ENCODE measurements at places on chromosomes 3 and 15. TPM values are rescaled to one million over a fixed set of nuclear protein-coding genes. Genes with fewer than 3 reads are reported as not detected.

DNA sequence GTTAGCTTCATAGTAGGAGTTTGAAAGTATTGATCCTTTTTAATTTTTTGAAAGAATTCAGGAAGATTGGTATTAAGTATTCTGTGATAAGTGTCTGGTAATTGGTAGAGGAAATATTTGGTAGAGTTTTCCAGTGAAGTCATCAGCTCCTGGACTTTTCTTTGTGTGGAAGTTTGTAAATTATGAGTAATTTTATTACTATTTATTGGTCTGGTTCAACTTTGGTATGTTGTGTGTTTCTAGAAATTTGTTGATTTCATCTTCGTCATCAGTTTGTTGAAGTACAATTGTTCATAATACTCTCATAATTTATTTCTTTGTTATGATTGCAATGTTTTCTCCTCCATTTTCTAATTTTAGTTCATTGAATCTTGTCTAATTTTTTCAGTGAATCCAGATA, 832.0 kb downstream of the OTOL1 start:
- H3K4me3 ChIP-seq, result no peak overlapping the region
- no peaks in the 10 kb centered on the region for H3K36me3 ChIP-seq
- no peak overlapping the region for H3K27ac ChIP-seq
- no peaks in the 10 kb centered on the region for H3K27me3 ChIP-seq

- H3K4me3 ChIP-seq, result no peak overlapping the region
- peaks cover 5% of the 10 kb centered on the region for H3K27me3 ChIP-seq
- H3K27ac ChIP-seq, result no peak overlapping the region
- H3K36me3 ChIP-seq, result no peaks in the 10 kb centered on the region
- peaks cover 27% of the 10 kb centered on the region for H3K4me1 ChIP-seq
- no peak for DNase-seq
Measured at GRCh38 chr3:108387063-108387462, 90.7 kb downstream of the HHLA2 start.

GRCh38 chr15:77633134-77633912, 611 bp upstream of the LINGO1 start:
- no peak overlapping the region for H3K27ac ChIP-seq
- H3K4me3 ChIP-seq, result peak overlapping the region; percentile 33
- no peaks in the 10 kb centered on the region for H3K36me3 ChIP-seq
- DNase-seq, result peak; percentile 76

DNA sequence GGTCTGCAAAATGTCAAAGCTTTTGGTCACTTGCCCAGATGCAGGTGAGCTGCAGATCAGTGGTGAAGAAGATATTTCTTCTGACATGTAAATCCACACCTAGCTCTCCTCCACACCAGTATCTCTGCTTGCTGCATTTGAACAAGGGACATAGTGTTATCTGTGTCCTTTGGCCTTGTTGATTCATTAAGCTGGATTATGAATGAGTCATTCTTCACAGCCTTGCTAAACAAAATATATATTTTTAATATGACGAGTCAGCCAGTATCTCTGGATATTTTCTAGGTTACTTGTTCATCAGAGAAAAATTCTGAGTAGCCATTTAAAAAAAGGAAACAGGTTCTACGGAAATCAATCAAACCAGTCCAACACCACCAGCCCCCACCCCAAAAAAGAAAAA, 190.6 kb upstream of the ADAMTS9 start:
- H3K27ac ChIP-seq, result no peak overlapping the region
- no peaks in the 10 kb centered on the region for H3K4me1 ChIP-seq
- no peak for DNase-seq
- H3K27me3 ChIP-seq, result no peaks in the 10 kb centered on the region
- no peak overlapping the region for H3K4me3 ChIP-seq

GRCh38 chr3:114260152-114260551, 22.8 kb upstream of the ZNF80 start:
- no peak overlapping the region for H3K27ac ChIP-seq
- no peaks in the 10 kb centered on the region for H3K4me1 ChIP-seq
- H3K36me3 ChIP-seq, result peaks cover 7% of the 10 kb centered on the region
- no peaks in the 10 kb centered on the region for H3K27me3 ChIP-seq
- no peak overlapping the region for H3K4me3 ChIP-seq

Gene CEP19
- total RNA-seq, result 5.5 TPM

DNA sequence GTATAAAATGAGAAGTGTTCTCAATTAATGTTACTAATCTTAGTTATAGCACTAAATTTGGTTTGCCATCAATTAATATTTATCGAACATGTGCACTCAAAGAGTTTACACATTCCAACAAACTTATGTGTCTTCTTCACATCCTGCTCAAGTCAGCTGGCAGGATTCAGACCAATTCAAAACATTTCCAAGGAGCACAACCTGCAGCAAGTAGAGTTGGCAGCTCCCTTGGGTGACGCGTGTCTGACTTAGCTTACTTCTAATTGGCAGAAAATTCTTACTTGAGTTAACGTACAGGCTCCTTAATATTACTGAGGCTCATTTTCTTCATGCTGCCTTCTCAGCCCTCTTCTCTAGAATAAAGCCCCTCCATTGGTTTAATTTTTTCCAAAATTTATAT, 110.4 kb upstream of the PFN2 start:
- H3K27me3 ChIP-seq, result peaks cover 3% of the 10 kb centered on the region
- H3K4me1 ChIP-seq, result peaks cover 8% of the 10 kb centered on the region
- no peak overlapping the region for H3K27ac ChIP-seq
- H3K4me3 ChIP-seq, result no peak overlapping the region
- no peaks in the 10 kb centered on the region for H3K36me3 ChIP-seq

- H3K36me3 ChIP-seq, result no peaks in the 10 kb centered on the region
- no peak overlapping the region for H3K4me3 ChIP-seq
- H3K27me3 ChIP-seq, result no peaks in the 10 kb centered on the region
Measured at GRCh38 chr15:41151451-41152005, 35.4 kb upstream of the INO80 start.

Gene ITPKA
- 4.7 TPM for total RNA-seq

DNA sequence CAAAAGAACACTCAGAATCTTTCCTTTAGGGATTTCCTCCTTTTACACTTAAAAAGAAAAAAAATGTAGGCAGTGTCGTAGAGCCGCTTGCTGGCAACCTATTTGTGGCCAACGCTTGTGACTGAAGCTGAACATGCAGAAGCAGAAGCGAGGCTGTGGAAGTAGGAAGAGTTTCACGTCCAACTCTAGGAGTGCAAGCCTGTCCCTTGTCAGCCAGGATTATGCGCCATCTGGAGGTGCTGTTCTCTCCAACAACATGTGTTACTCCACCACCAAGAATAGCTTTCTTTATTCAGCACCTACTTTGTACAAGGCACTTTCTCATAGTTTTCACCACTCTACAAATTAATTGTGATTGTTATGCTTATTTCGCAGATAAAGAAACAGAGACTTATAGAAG, 223.2 kb upstream of the LMCD1 start:
- no peaks in the 10 kb centered on the region for H3K4me1 ChIP-seq
- H3K27me3 ChIP-seq, result no peaks in the 10 kb centered on the region
- H3K36me3 ChIP-seq, result no peaks in the 10 kb centered on the region
- no peak for DNase-seq
- no peak overlapping the region for H3K27ac ChIP-seq
- H3K4me3 ChIP-seq, result no peak overlapping the region

Gene TGM5
- total RNA-seq, result 0.11 TPM

GRCh38 chr3:124263168-124263567, 271.2 kb upstream of the ROPN1 start:
- H3K4me3 ChIP-seq, result no peak overlapping the region
- DNase-seq, result no peak
- peaks cover 2% of the 10 kb centered on the region for H3K27me3 ChIP-seq
- H3K27ac ChIP-seq, result no peak overlapping the region

- no peak overlapping the region for H3K4me3 ChIP-seq
- H3K27me3 ChIP-seq, result no peaks in the 10 kb centered on the region
- no peak overlapping the region for H3K27ac ChIP-seq
Measured at GRCh38 chr3:37693511-37694283, 168.0 kb upstream of the CTDSPL start.

Gene GOLGA8T
- total RNA-seq, result not detected

DNA sequence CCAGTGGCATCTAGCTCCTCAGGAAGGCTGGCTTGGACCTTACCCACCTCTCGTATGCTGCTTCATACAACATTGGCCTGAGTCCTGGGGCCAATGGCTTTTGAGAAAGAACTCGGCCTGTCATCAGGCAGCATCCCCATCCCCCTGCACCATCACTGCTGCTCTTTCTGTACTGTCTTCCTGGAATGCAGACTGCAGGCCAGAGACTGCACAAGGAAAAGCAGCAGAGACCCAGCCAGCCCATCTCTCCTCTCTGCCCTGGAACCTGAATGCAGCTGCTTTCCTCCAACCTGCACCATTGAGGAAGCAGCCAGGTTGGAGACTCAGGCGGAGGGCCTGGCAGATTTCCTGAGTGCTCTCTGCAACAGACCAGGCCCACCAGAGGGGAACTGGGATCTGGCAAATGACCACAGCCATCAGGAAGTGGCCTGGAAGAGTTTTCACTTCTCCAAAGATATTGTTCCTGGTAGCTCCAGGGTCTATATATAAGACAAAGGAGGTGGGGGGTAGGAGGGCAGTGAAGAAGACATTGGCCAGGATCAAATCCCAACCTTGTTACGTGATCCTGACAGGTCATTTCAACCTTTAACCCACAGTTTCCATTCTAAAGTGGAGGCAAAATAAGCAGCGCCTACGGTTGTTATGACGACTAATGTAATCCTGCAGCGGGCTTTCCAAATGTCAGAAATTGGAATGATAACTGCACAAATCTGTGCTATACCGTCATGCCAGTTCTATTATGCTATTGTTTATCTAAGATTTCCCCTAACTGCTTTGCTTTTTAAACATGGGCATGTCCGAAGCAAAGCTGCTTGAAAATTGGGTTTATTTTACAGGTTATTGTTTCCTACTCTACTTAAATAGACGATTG, 24.4 kb upstream of the RAB7A start:
- no peak overlapping the region for H3K27ac ChIP-seq
- DNase-seq, result no peak
- H3K27me3 ChIP-seq, result no peaks in the 10 kb centered on the region
- H3K4me3 ChIP-seq, result no peak overlapping the region
- H3K4me1 ChIP-seq, result peaks cover 2% of the 10 kb centered on the region
- no peaks in the 10 kb centered on the region for H3K36me3 ChIP-seq

DNA sequence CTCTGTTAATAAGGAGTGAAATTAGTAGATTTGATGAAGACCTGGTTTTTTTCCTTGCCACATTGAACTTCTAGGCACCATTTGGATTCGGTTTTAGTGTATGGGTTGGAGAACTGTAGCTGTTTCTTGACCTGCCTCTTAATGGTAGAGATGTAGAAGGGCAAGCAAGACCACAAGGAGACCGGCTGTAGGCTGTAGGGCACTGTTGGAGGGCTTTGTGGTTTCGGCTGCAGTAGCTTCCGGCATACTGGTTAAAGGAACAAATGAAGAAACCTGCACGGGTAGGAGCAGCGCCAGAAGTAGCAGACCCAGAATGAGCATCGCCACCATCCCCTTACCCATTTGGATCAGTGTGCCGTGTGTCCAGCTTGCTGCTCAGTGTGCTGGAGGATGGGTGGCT, 7.9 kb downstream of the PCLAF start:
- peaks cover 31% of the 10 kb centered on the region for H3K36me3 ChIP-seq
- no peaks in the 10 kb centered on the region for H3K27me3 ChIP-seq
- DNase-seq, result no peak
- H3K4me1 ChIP-seq, result peaks cover 5% of the 10 kb centered on the region

DNA sequence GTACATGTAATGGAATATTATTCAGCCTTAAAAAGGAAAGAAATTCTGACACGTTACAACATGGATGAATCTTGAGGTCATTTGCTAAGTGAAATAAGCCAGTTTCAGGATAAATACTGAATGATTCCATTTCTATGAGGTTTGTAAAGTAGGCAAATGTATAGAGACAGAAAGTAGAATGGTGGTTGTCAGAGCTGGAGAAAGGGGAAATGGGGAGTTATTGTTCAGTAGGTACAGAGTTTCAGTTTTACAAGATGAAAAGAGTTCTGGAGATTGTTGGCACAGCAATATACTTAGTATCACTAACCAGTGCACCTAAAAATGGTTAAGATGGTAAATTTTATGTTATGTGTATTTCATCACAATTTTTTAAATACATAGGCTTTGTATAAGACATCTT, 60.6 kb downstream of the USP8 start:
- no peaks in the 10 kb centered on the region for H3K27me3 ChIP-seq
- H3K27ac ChIP-seq, result peak overlapping the region; percentile 21
- peaks cover 29% of the 10 kb centered on the region for H3K4me1 ChIP-seq

Gene WDR5B
- total RNA-seq, result 3.4 TPM

DNA sequence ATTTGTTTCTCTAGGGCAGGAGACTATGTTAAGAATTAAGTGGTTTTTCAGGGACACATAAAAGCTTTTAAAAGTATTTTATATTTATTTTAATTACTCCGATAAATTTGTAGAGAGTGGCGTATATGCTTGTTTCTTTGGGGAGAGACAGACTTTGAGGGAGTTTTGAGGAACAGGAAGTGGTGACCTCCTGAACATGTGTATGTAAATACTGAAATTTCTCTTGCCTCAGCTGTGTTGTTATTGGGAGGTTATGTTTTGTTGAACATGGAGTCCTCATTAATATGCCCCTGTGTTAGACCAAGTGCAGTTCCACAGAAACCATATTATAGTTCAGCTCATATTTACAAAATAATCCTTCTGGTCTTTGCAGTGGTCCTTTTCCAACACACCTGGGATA, 41.8 kb upstream of the UTS2B start:
- no peak for DNase-seq
- H3K27ac ChIP-seq, result no peak overlapping the region
- no peak overlapping the region for H3K4me3 ChIP-seq
- H3K36me3 ChIP-seq, result peaks cover 2% of the 10 kb centered on the region

DNA sequence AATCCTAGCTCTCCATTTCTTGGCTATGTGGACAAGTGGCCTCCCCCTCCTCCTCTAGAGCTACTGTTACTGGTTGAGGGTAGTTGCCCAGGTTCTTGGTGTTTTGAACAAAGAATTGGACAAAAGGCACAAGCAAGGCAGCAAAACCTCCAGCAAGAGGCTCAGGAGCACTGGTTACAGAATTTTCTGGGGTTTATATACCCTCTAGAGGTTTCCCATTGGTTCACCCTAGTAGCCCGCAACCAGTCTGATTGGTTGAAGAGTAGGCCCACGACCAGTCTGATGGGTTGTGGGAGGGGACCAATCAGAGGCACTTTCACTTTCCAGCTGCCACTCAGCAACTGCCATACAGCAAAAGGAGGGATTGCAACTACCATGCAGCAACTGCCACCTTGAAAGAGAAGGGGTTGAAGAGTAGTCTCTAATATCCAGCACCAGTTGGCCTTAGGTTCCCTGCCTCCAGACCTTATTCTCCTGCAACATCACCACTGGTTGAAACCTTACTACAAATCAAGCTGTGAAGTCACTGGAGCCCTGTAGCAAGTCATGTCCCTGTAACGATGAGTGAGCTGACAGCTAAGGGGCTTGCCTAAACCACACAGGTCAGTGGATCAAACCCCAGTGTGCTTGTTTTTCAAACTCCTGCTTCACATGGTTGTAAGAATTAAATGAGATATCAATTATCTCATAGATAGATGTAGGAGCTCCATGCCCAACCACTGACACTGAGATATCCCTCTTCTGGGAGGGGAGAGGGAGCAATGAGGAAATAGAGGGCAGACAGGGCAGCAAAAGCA, 2.9 kb upstream of the C15orf39 start:
- DNase-seq, result peak; percentile 55
- H3K36me3 ChIP-seq, result peaks cover 4% of the 10 kb centered on the region
- no peak overlapping the region for H3K4me3 ChIP-seq
- H3K4me1 ChIP-seq, result peaks cover 30% of the 10 kb centered on the region

Gene PPP1R14D
- not detected for total RNA-seq

All from activated CD8-positive, alpha-beta T cell treated with anti-CD3 and anti-CD28 coated beads for 36 hours (primary cell).